ENCODE measurements at places on chromosomes 2 and 18.

GRCh38 chr2:25521665-25522387 is 151.6 kb downstream of the DTNB start:
- peak; percentile 54 for DNase-seq

DNA sequence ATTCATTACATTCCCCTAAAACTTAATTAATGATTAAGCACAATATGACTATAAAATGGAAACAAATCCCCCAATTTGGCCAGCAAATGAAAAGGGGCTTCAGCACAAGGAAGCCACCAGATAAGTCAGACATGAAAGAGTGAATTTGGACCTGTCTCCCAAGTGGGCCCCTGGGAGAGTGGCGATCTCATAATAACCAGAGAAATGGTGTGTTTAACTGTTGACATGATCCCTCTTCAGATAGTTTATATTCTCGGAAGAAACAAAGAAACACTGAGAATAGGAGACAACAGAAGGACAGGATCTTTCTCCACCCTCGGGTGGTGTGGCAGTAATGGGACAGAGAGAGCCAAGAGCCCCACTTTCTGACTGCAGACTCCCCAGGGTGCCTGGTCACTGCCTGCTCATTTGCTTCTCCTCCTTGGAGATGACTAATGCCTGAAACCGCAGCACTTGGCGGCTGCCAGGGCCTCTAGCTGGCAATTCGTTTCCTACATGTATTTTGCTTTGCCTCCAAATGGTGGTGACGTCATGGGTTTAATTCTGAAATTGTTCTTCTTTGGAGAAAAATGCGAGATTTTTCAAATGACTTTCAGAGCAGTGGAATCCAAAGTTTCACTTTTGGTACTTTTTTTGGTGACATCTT is 46.4 kb upstream of the SPP2 start:
- peak; percentile 61 for DNase-seq

- DNase-seq, result no peak
These were observed 792.3 kb downstream of the DPP10 start for GRCh38 chr2:115234737-115235136.

GRCh38 chr2:132891498-132891897 is 221.5 kb upstream of the LYPD1 start:
- no peak for DNase-seq

DNA sequence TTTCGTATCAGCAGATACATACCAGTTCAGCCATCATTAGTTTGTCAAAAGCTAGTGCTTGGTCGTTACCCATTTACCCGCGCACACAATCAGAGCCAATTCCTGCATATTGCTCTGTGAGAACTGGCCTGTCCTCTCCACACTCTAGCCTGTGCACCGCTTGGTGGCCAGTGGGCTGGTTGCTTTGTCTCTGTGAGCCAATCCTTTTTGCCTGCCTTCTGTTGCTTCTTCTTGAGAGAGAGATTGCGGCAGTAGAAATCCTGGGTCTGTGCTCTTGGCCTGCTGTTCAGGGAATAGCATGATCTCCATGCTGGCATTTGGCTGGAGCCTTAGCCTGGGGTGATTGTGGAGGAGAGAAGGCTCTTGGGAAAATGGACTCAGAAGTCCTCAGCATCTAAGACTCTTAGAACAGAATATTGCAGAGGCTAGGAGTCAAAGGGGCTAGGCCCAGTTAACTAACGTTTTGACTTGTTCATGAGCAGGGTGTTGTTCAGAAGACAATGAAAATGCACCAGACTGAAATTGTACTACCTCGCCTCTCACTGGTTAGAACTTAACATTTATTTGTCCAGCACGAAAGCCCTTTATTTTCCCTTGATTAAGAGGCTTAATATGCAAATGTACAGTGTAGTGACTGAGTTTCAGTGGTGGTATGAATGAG is 37.1 kb downstream of the MAP4K4 start:
- DNase-seq, result no peak

DNA sequence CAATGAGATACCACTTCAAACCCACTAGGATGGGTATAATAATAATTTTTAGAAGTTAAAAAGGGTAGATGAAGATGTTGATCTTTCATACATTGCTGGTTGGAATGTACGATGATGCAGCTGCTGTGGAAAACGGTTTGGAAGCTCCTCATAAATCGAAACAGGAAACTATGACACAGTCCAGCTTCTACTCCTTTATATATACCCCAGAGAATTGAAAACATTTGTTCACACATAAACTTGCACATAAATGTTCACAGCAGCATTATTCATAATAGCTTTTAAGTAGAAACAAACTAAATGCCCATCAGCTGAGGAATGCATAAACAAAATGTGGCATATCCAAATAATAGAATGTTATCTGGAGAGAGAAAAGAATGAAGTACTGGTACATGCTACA is 95.0 kb downstream of the STRADB start:
- DNase-seq, result peak; percentile 31

- no peak for DNase-seq
These were observed 123.2 kb downstream of the CAPN13 start for GRCh38 chr2:30684026-30684425.

- DNase-seq, result no peak
These were observed 23.1 kb upstream of the DSG3 start for GRCh38 chr18:31424383-31424988.

DNA sequence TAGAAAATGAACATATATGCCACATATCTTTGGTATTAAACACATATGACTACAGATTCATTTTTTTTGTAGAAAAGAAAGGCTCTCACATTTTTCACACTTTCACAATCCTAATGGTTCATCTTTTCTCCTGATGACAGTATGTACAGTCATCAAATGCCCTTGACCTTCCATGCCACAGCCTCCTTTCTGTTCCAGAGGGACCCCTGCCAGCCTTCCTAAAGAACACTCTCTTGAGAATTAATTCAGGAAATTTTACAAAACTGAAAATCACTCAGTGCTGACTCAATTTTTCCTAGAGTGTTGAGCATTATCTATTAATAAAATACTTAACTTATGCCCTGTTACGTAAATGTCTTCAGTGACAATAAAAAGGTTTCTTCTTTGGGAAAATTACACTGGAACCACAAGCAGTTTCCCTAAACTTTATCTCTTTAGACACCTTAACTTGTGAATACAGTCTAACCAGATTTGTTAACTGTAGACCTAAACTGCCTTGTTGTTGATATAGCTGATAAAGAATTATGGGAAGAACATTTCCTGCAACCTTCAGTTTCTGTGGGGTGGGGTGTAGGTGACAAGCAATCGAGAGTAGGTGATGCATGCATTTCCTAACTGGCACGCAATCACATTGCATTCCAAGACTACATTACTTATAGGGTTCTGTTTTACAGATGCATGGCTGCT is 15.3 kb upstream of the ACOXL start:
- DNase-seq, result no peak

- DNase-seq, result no peak
These were observed 171.2 kb upstream of the MYO3B start for GRCh38 chr2:170006587-170007325.

GRCh38 chr2:172763079-172763478 is 27.4 kb downstream of the RAPGEF4 start:
- no peak for DNase-seq

DNA sequence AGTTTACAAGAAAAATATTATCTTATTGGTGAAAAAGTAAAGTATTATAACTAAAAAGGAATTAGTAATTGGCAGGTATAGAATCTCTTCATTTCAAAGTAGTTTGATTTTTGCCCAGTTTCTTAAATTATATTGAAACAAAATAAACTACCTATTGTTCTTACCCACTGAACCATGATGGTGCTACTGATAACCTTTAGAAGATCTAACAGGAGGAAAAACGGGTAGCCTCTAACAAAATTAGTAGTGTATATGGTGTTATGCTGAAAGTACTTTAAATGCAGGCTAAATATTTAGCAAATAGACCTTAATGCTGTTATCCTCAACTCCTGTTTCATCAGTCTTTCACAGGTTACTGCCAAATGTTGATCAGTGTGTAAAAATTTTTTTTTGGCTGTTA is 19.1 kb downstream of the MRPS9 start:
- no peak for DNase-seq

DNA sequence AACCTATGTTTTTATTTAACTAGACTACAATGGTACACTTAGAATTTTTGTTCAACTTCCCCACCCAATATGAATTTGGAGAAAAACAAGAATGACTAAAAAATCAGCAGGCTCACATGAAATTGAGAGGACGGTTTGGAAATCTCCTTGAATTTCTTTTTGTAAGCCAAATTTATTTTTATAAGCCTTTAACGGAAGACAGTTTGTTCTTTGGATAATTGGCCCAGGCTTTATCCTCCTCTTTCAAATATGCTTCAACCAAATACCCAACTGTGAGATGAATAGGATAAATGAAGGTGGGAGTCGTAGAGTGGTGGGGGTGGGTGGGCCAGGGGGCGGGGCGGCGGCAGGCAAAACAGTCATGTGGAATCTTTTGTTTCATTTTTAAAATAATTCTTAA is 60.6 kb downstream of the FMNL2 start:
- no peak for DNase-seq

- DNase-seq, result no peak
These were observed 98.0 kb upstream of the FSIP2 start for GRCh38 chr2:185640588-185640987.

- DNase-seq, result no peak
These were observed 46.9 kb downstream of the SLC66A2 start for GRCh38 chr18:79904357-79905147.

GRCh38 chr18:9876867-9877654 is 8.7 kb upstream of the TXNDC2 start:
- peak; percentile 61 for DNase-seq

Data from fibroblast of skin of left biceps (primary cell).